T-helper 1 cell (primary cell): ENCODE measurements at places on chromosomes 3 and 15.

DNA sequence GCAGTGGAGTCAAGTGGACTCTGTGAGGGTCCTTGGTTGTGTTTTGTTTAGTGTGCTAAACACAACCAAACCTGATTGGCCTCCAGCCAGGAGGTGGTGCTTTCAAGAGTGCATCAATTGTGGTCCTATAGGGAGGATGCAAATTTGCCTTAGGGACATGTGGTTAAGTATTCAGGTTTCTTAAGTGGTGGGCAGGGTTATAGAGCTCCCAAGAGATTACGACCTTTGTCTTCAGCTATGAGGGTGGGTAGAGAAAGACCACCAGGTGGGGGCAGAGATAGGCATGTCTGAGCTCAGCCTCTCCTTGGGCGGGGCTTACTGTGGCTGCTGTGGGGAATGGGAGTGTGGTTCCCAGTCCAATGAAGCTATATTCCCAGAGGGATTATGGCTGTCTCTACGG is 186.6 kb downstream of the SQOR start:
- DNase-seq = no peak

DNA sequence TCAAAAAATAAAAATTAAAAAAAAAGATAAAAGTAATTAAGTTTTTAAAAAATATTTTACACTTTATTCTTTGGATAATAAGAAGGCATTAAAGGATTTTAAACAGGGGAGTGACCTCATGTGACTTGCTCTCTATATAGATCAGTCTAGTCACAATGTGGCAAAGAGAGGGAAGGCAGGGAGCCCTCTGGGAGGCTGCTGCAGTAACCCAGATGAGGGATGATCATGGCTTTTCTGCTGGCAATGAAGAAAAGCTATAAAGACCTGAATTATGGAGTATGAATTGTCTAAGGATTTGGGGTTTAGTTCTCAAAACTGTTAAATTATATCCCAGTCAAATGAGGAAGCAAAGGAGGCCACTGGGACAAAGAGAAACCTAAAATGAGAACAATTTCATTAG is 58.1 kb downstream of the SUMF1 start:
- no peak for DNase-seq

GRCh38 chr3:27467545-27467944 is 16.6 kb downstream of the SLC4A7 start:
- DNase-seq = no peak

GRCh38 chr15:80852676-80853075 is 73.5 kb downstream of the CEMIP start:
- DNase-seq = no peak

DNA sequence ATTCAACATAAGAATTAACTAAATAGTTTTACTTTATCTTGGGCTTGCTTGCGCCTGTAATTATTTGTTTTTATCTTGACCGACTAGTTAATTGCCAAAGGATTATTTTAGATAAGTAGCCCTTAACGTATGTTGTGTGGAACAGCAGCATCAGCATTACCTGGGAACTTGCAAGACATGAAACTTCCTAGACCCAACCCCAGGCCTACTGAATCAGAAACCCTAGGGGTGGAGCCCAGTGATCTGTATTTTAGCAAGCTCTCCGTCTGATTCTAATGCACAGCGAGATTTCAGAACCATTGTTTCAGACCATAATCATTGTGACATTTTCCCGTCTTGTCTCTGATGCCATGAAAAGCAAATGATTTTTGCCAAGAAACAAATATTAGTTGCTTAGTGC is 31.1 kb downstream of the FILIP1L start:
- DNase-seq = no peak

GRCh38 chr15:88428805-88429605 is 38.2 kb downstream of the MRPL46 start:
- no peak for DNase-seq

DNA sequence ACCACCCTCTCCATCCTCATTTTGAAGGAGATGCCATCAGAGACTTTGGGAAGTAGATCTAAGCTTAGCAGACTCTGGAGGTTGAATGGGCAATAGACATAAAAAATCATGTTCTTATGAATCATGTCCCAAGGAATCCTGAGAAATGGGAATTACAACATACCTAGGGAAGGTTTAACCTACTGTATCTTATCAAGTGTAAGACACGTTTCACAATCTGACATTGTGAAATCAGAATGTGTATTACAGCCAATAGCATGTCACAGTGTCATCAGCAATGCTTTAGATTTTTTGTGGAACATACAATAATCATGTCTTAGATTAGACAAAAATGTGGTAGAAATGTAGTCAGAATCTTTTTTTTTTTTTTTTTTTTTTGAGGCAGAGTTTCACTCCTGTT is 332.4 kb upstream of the TLE3 start:
- DNase-seq = no peak

DNA sequence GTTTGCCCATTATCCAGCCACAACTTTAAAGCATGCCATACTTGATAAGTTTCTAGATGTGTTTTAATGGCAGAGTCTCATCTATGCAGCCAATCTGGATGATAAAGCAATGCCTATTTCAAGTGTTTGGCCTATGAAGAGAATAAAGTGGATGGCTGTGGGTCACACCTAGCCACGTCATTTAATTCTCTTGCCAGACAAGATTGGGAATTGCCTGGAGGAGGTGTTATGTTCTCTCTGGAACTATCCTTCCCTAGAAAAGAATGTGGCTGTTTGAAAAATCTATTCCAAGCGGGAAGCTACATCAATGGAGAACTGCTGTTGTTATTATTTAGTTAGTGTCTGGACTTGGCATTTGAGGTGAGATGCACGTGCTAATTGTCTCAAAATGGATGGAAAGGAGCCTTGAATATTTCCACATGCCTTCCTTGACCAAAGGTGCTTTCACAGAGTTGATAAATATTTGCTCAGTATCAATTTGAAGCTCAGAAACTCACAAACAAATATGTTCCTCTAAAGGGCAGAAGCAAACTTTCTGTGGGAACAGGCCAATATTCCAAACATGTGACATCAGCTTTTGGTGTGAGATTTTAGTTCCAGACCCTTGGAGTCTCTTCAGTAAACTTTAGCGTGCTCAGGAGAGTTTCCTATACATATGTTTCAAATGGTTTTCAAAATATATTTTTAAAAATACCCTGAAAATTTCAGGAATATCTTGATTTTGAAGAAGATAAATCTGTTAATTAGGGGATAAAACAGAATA is 510.6 kb upstream of the SGO1 start:
- DNase-seq = no peak

- no peak for DNase-seq
Measured at GRCh38 chr3:175573226-175573625, 714.1 kb downstream of the NAALADL2 start.

- peak; percentile 56 for DNase-seq
Measured at GRCh38 chr15:88623061-88623460, 1.9 kb downstream of the AEN start.

DNA sequence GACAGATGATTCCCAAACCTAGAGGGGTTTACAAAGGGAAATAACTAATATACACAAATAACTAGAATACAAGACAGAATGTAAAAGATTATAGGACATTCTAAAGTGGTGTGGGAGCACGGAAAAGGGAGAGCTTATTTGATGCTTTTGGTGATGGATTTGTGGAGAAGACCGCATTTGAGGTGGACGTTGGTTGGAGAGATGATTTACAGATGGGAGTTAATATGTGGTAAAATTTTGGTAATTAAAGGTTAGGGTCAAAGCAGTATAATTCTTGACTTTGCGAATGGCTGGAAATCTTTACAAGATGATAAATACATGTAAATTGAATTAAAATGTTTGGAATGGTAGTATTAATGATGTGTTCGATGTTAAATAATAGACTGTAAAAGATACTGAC is 1.2 kb downstream of the KNL1 start:
- no peak for DNase-seq

DNA sequence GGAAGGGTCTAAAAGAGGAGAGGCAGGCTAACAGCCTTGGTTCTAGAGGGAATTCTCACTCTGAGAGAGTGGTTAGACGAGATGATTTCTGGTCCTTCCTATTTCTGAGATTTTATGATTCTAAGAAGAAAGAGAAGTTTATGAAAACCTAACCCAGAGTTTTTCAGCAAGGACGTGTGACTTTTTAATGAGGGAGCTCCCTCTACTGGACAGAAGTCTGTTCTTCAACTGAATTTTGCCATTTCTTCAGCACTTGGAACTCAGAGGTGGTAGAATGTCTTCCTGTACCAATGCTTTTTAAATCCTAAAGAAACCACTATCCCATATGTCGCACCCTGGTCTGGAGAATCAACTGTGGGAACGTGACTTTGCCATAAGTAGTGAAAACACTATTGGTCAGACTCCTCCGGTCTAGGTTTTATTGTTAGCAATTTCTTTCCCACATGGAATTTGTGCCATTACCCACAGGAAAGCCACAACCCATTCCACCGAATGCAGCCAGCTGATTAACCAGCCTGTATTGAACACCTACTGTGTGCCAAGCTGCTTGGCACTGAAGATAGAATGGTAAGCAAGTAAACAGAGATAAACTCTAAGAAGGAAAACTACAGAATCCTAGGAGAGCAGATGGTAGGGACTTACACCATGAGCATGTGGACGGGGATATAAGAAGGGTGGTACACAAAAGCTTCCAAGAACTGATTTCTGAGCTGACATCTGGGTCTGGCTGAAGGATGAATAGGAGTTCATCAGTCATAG is 199.5 kb upstream of the LMCD1 start:
- peak; percentile 21 for DNase-seq

- no peak for DNase-seq
Measured at GRCh38 chr15:25846377-25846776, 16.8 kb downstream of the ATP10A start.

- DNase-seq = no peak
Measured at GRCh38 chr3:167777356-167777755, 41.8 kb downstream of the SERPINI1 start.
